ENCODE measurements at places on chromosomes 1 and 21.

DNA sequence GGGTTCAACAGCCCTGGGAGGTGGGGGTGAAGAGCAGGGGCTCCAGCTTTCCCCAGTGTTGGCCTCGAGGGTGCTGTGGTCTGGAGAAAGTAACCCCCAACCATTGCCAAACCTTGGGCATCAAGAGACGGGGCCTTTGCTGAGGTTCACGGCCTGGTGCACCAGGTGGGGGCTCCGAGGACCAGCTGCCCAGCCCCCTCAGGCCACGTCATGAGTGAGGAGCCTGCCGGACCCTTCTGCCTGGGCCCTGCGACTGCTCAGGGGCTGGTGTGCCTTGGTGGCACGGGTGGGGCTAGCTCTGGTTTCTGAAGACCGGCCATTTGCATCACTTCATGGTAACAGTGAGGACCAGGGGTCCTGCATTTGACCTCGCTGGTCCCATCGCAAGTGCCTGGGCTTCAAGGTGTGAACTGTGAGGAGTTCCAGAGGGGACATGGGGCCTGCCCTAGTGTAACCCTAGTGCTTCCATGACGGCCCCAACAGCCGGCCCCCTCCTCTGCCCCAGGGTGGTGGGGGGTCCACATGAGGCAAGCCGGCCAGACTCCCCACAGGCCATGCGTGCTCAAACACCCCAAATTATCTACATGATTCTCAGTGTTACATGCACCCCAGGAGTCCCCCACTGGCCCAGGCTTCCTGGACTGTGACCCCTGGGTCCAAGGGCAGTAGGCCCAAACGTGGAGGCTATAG is 13.5 kb downstream of the MORN1 start:
- DNase-seq = no peak

DNA sequence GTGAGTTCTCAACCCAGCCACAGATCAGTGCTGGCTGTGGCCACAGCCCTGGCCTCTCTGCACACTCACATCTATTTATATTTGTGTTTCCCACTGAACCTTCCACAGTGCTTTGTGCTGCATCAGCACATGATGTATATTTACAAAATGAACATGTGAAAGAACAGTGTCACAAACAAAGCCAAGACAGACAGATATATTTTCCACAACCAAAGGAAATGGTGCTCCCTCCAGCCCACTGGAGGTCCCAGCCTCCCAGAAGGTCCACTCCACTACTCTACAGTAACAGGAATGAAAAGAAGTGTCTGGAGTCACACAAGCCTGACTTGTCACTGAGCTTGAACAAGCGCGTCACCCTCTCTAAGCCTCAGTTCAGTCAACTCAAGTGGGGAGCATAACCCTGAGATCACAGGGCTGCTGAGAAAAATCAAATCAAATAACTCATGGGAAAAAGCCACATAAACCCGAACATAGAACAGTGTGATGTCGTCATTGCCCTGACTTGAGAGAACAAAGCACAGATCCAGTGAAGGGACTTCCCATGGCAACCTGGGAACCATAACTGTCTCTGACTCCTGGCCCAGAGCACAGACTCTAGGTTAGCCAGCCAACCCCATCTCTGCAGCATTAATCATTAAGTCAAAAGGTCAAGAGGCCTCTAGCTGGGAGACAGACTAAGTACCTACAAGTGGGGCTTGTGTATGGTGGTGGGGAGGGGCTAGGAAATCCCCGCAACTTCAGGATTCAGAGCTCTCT is 121.2 kb downstream of the TRABD2B start:
- no peak for DNase-seq

DNA sequence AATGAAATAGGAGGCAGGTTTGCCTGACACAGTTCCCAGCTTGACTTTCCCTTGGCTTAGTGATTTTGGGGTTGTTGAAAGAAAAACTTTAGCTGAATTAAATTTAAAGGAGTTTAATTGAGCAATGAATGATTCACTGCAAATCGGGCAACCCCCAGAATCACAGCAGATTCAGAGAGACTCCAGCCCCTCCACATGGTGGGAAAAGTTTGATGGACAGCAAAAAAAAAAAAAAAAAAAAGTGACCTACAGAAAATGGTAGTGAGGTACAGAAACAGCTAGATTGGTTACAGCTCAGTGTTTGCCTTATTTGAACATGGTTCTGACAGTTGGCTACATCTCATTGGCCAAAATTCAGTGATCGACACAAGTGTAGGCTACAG is 12.6 kb upstream of the IFNAR2 start:
- no peak for DNase-seq

GRCh38 chr1:168392958-168393549 is 112.4 kb downstream of the TBX19 start:
- DNase-seq = no peak

GRCh38 chr1:235408503-235408960 is 41.3 kb downstream of the TBCE start:
- no peak for DNase-seq

GRCh38 chr1:157279802-157280140 is 141.6 kb upstream of the ETV3 start:
- no peak for DNase-seq

DNA sequence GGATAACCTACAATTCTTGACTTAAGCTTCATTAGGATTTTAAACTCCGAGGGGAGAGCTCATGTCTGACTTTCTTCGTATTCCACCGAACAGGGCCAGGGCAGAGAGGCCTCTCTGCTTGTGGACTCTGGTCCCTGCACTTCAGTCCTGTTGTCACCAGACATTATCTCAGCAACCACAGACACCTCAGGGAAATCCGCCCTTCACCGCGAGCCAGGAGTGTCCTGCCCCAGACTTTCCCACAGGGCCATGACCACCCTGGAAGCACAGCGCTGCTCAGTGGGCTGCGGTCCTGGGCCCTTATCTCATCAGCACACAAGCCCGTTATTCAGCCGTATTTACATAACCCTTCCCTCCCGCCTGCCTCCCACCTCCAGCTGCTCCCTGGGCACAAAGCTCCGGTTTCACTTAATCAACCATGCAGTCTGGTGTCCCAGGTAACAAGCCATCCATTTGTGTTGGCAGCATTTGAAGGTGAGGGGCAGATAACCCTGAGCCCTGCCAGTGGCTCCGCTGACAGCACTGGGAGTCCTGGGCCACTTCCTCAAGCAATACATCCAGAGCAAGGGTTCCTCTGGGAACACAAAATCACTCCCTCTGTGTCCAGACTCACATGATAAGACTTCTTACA is 122.8 kb upstream of the RAB4A start:
- DNase-seq = no peak

DNA sequence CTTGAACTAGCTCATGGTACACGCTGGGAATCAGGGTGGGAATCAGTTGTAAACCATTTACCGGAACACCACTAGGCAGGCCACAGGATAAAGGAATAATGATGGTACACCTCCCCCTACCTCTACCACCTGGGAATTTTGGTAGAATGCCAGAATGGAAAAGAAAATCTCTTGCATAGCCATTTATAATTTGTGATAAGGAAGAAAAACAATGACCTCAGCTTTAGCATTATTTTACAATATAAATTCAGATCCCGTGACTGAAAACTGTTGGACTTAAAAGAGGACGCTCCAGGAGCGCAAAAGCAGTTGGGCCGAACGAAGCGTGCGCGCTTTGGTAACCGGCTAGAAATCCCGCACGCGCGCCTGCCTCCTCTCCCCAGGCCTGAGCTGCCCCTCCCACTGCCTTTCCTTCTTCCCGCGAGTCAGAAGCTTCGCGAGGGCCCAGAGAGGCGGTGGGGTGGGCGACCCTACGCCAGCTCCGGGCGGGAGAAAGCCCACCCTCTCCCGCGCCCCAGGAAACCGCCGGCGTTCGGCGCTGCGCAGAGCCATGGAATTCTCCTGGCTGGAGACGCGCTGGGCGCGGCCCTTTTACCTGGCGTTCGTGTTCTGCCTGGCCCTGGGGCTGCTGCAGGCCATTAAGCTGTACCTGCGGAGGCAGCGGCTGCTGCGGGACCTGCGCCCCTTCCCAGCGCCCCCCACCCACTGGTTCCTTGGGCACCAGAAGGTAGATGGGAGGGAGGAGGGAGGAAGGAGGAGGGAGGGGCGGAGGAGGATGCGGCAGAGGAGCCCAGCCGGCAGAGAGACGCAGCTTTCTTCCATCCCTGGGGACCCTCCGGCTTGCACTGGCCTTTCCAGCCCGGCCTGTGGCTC is at the start of gene CYP4X1:
TSS of gene CYP4X1 (plus strand) at position 402 of the 873 bp plus-strand sequence. CDS start at position 551, 149 bp downstream.
- no peak for DNase-seq

GRCh38 chr1:152225678-152226077 is 1.7 kb upstream of the HRNR start:
- DNase-seq = no peak

GRCh38 chr1:218421531-218421930 is 76.4 kb downstream of the TGFB2 start:
- no peak for DNase-seq

GRCh38 chr1:201468844-201469644 is at the start of gene PHLDA3:
TSS of gene PHLDA3 (minus strand) at chr1:201469188. CDS start at chr1:201468786, 402 bp downstream.
- peak; percentile 33 for DNase-seq

- peak; percentile 6 for DNase-seq
Measured at GRCh38 chr1:20430355-20431175, 55.4 kb downstream of the CAMK2N1 start.

DNA sequence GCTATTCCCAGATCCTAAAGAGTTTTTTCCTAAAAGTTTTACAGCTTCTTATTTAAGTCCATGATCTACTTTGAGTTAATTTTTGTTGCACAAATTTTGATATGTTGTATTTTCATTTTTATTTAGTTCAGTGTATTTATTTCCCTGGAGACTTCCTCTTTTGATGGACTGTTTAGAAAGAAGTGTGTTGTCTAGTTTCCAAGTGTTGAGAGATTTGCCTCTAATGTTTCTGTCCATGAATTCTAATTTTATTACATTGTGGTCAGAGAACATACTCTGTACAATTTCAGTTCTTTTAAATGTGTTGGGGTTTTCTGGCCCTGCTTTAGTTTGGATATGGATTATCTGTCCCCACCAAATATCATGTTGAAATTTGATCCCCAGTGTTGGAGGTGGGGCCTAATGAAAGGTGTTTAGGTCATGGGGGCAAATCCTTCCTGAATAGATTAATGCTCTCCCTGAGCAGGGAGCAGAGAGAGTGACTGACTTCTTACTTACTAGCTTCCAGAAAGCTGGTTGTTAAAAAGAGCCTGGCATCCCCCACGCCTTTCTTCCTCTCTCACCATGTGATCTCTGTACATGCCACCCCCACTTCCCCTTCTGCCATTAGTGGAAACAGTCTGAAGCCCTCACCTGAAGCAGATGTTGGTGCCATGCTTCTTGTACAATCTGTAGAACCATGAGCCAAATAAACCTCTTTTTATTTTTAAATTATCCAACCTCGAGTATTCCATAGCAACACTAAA is 4.6 kb downstream of the CHD1L start:
- no peak for DNase-seq

GRCh38 chr1:1006305-1007159 is 6.6 kb upstream of the HES4 start:
- DNase-seq = no peak

DNA sequence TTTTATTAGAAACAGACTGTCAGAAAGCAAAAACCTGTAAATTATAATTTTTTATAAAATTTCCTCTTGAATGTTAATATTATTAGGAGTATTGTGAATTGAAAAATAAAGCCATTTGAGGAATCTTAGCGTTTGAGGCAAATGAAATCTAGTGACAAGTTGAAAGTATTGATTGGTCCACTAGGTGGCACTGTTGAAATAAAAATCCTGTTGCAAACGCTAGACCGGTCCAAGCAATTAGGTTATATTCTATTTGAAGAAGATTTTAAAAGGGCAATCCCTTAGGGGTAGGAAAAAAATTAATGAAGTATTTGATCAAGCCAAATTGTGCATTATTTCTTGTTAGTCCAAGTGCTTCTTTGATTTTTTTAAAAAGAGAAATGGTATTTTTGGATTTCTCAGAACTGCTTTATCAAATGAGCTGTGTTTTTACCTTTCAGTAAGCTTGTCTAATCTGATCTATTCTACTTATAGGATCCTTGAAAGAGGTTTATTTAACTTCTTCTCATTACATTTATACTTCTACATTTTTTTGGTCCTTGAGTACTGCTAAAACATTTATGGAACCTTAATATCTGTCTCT is 57.7 kb downstream of the ATG4C start:
- DNase-seq = peak; percentile 62

GRCh38 chr1:89955311-89956205 is 39.4 kb upstream of the ZNF326 start:
- DNase-seq = no peak

DNA sequence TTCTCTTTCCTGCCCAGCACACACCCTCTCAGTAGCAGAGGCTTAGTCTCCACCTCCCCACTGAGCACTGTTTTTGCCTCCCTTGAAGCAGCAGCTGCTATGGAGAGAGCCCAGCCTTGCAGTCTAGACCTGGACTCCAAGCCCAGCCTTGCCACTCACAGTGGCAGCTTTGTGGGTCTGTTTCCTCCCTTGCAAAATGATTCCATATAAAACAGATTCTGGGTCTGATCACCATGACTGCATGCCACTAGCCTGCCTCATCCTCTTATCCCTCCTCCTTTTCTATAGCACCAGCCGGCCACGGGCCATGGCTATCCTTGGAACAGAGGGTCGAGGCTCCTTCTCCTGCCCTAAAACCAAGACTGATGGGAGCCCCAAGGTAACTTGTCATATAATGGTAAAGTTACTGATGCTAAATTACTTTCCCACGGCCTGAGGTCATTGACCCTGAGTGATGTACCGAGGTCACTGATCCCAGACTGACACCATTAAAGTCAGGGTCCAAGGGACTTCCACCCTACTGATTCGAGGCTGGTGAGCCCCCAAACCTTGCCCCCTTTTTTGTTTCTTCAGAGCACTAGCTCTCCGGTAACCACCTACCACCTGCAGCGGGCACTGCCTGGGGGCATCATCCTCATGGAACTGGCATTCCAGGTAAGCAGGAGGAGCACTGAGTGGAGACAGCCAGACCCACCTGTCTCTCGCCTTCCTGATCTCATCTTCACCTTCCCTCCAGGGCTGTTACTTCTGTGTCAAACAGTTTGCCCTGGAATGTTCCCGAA is 7.9 kb downstream of the HYI start:
- no peak for DNase-seq

- DNase-seq = no peak
Measured at GRCh38 chr1:37704966-37705365, 12.7 kb downstream of the CDCA8 start.

DNA sequence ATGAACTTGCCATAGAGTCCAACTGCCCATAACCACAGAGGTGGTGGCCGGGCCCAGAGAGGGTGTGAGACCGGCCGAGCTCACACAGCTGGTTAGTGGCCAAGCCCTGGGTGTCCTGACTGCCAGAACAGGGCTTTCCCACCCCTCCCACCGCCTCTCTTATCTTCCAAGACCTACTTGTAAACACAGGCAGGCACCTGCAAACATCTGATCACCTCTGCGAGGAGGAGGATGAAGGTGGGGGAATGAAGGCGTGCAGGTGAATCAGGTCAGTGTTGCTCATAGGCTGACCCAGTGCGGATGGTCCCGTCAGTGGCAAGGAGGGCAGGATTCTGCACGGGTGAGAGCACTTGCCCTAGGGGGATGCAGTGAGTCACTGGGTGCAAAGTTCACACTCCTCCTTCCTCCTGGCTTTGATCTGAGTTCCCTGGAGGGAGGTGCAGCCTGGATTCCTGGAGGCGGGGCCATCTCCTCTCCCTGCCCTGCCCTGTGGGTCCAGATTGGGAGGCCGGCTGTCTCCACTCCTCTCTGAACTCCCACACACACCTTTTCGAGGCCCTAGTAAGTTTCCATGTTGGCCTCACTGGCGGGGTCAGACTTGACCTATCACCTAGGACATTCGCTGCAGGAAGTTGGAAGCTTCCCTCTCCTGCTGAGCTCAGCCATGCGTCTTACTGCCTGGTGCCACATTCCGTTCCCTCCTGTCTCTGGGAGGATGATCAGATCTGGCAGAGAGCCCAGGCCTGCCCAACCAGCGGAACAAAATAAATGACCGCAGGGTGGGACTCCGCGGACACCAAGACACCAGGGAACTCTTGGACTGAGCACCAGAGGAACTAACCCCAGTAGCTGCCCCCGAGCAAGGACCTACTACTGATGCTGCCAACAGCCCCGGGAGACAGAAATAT is 7.3 kb downstream of the UQCRHL start:
- DNase-seq = no peak

GRCh38 chr1:47317841-47318240 is 3.9 kb upstream of the STIL start:
- DNase-seq = no peak

Measured in CD4-positive, alpha-beta T cell treated with Interleukin-17A for 1 hour (primary cell).